MV-4-11 (cell line): ENCODE measurements at places on chromosomes 13 and 19.

- no peak for DNase-seq
Measured at GRCh38 chr13:105165449-105166125, 1369.9 kb downstream of the EFNB2 start.

GRCh38 chr13:76991432-76991795, 467 bp upstream of the CLN5 start:
- DNase-seq: no peak

GRCh38 chr13:98839856-98840769, 87.6 kb upstream of the SLC15A1 start:
- DNase-seq: peak; percentile 39

GRCh38 chr13:51047434-51048165, 63.5 kb downstream of the C13orf42 start:
- DNase-seq: peak; percentile 17

DNA sequence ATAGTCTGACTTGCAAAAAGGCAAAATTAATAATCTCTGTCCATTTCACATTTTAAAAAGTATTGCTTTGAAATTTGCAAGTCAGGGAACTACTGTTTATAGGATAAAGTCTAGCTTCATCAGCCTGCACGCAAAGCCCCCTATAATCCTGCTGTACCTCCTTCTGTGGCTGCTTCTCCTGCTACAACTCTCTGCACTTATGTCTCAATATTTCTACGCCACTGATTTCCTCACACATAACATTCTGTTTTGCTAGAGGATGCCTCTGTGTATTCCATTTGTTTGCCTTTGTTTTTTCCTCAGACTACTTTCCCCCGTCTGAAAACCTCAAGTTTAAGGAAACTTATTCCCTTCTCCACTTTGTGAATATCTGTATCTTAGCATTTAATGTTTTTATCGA, 389.9 kb downstream of the RFC3 start:
- no peak for DNase-seq

- DNase-seq: peak; percentile 52
Measured at GRCh38 chr13:102800145-102801041, 1.5 kb downstream of the BIVM start.

DNA sequence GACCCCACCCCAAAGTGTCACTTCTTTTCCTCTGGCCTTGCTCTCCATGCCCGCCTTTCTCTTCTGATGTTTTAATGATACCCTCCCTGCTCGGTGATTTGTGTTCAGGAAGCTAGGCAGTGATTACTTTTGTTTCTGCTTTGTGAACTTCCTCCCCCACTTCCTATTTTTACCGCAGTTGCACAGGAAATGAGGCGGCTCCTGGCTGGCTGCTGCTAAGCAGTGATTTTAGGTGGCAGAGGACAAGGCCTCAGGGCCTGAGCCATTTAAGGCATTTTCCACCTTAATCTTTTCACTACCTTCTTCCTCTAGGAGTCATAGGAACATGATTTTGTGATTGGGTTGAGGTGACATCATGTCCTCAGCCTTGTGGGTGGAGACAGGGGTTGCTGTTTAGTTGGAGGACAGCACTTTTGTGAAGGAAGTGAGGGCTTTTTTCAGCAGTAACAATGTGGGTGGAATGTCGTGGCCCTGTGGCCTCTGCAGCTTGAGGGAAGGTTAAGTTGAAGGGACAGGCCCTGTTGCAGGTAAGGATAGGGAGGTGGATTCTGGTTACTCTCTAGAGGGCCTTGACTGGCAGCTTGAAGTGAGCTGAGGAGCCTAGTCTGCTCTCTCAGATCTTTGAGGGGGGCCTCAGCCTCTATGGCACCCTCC, 15.7 kb downstream of the GARRE1 start:
- peak; percentile 66 for DNase-seq

GRCh38 chr13:30915691-30916541, 9.8 kb downstream of the MEDAG start:
- no peak for DNase-seq

- no peak for DNase-seq
Measured at GRCh38 chr13:29761160-29761559, 89.3 kb downstream of the UBL3 start.

DNA sequence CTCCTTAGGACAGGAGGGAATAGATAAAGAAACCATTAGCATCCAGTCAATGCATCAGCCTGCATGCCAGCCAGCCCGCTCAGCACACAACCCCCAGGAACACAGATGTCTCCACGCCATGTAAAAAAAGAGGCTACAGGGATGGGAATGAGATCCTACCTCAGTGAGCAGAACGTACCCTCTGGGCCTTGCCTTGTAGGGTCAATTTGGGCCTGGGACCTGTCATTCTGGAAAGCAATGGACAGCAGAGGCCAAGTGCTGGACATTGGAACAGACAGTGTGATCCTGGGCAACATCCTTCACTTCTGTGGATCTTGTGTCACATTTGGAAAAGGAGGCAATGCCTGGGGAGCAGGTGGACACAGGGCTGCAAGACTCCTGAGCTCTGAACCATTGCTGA, 26.0 kb downstream of the VSTM2B start:
- DNase-seq: no peak

- no peak for DNase-seq
Measured at GRCh38 chr13:106156468-106156867, 379.0 kb downstream of the EFNB2 start.
